Stimulated activated CD4-positive, alpha-beta T cell treated with anti-CD3 and anti-CD28 coated beads, Interleukin-4, amount 100 ng/mL, for 1 hour (primary cell): ENCODE measurements at places on chromosomes 6 and 20.

GRCh38 chr6:133399426-133399825, 158.3 kb downstream of the EYA4 start:
- no peak for DNase-seq

- DNase-seq, result no peak
These were observed 8.5 kb downstream of the ACSS1 start for GRCh38 chr20:25049261-25050060.

DNA sequence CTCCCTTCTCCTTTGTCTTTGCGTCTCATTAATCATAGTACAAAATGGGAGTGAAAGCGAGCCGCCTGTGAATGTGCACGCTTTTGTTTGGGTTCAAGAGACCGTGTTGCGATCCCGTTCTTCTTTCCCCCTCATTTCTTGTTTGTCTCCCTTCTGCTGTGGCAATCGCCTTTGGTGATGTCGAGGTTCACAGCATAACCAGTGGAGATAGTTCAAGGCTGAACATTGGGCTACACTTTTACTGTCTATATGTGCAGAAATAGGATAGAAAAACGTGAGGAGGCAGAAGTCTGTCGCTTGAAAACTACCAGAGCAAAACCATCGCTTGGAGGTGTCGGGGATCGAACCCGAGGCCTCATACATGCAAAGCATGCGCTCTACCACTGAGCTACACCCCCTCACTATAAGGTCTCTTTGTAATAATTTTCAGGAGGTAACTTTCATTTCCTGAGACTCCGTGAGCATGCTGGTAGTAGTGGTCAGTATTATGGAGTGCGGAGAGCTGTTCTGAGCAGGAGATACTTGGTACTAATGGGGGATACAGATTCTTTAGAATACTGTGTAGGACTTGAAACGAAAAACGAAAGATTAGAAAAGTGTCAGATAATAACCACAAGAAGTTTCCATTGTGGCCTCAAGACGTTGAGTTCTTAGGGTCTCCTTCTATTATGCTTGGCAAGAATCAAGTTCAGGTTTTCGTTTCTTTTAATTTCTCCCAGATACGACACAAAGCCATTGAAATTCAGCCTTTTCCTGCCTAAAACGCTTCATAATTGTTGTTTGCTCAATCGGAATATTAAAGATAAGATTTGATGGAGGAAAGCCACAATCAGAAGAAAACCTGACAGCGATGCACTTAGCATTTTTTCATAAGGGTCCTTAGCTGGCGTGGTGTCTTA, 106.6 kb downstream of the TRIM27 start:
- no peak for DNase-seq

DNA sequence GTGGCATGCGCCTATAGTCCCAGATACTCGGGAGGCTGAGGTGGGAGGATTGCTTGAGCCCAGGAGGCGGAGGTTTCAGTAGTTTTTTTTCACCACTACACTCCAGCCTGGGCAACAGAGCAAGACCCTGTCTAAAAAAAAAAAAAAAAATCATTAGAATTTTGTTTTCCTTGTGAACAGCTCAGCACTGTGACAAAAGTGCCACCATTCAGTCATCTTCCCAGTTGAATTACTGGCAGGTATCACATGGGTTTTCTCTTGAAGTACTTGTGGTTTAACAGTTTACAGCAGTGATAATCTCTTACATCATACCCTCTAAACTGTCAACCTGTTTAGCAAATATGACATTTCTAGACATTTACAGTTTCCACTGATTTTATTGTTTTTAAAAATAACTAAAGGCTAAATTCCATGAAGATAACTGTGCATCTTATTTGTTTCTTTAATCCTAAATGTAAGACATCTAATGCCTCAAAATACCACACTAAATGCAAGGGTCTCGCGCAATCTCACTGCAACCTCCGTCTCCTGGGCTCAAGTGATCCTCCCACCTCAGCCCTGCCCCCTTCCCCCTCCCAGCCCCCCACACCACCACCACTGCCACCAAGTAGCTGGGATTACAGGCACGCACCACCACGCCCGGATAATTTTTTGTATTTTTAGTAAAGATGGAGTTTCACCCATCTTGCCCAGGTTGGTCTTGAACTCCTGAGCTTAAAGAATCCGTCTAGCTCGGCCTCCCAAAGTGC, 7.0 kb downstream of the TRPC4AP start:
- no peak for DNase-seq

- no peak for DNase-seq
These were observed 43.3 kb downstream of the LRRC1 start for GRCh38 chr6:53837865-53838769.

- no peak for DNase-seq
These were observed 7.8 kb upstream of the NR2E1 start for GRCh38 chr6:108157981-108158525.

DNA sequence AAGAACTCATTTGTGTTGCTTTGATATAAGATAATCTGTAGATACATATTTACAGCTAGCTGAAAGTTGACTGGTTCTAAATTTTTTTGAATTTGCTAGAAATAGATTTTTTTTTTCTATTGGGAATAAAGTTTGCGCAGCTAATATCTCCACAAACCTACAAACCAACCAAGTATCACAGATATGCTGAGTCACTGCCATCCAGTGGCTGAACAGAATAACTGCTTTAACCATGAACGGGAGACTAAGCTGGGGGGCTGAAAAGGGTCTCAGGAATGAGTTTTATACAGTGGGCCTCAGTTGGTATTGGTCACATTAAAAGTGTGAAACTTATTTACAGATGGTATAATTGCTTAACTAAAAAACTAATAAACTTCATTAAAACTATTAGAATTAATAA, 326.7 kb upstream of the CNR1 start:
- DNase-seq, result no peak

DNA sequence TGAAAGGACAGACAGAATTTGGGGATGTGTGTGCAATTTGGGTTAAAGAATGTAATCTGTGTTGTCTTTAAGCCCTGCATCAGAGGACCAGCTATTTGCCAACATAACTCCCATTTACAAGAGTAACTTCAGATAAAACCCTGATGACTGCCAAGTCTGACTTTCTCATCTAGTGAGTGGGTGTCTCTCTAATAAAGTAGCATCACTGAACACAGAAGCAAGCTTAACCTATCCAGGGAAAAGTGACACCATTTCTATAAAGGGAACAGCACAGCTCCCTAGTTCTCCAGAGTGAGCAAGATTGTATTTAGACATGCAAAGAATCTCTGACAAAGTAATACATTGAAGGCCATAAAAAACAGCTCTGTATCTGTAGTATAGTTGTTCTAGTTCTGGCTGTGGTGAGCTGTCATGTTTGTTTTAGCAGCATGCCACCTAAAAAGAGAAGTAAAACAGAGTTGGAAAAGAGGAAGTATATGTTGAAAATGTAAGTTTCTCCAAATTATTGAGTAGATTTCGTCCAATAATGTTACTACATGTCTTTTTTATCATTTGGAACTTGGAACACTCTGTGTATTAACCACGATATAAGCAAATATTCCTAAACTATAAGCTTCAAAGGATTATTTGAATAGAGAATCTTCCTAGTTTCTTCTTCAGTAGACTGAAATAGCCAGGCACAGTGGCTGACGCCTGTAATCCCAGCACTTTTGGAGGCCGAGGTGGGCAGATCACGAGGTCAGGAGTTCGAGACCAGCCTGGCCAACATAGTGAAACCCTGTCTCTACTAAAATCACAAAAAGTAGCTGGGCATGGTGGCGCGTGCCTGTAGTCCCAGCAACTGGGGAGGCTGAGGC, 8.8 kb upstream of the PIM1 start:
- no peak for DNase-seq

GRCh38 chr20:47125758-47126591, 230.5 kb downstream of the ZMYND8 start:
- DNase-seq, result no peak

GRCh38 chr20:11852811-11853210, 64.9 kb upstream of the BTBD3 start:
- no peak for DNase-seq

DNA sequence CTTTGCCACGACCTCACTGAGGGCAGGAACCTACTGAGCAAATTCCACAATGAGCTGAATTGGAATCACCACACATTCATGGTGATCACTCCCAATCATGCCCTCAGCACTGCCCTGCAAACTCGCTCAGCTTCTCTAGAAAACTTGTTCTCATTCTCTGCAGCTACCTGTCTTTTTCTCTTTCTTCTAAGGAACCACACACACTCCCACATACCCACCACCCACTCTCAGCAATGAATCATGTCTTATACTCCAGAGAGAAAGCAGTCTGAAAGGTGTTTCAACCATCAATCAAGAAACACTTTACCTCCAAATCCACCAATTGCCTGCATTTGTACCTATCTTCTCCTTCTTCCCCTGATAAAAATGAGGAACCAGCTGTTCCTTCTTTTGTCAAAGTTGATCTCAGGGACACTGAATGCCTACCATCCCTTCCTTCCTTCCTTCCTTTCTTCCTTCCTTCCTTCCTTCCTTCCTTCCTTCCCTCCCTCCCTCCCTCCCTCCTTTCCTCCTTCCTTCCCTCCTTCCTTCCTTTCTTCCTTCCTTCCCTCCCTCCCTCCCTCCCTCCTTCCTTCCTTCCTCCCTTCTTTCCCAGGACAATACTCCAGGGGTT, 84.6 kb upstream of the SGK1 start:
- peak; percentile 16 for DNase-seq

DNA sequence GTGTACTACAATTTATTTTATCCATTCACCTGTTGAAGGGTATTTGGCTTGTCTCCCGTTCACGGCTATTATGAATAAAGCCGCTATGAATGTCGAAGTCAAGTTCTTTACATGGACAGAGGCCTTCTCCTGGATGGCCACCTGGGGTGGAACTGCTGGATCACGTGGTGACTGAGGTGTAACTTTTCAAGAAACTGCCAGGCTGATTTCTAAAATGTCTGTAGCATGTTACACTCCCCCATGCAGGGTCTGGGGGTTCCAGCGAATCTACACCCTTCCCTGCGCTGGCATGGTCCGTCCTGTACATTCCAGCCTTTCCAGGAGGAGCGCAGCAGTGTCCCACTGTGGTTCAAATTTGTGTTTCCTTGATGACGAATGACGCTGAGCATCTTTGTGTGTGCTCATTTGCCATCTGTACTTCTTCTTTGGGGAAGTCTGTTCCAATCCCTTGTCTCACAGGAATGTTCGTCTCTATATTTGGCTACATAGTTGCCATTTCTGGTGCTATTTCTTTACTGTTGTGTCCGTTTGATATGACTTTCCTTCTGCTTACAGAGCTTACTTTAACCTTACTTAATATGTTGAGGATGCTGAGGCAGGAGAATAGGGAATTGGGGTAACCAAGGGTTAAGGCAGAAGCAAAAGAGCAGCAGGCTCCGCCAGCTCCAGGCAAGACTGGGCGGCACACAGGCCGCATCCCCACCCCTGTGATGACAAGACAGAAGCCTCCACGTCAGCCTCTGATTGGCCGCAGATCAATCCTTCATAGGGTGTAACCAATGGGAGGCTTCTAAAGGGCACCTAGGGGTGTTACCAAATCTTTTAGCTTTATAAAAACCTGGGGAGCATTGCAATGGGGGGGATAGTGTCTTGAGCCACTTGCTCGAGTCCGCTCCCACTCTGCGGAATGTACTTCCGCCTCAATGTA, 106.6 kb downstream of the TAF4 start:
- no peak for DNase-seq

GRCh38 chr20:4717816-4718570, 3.7 kb upstream of the PRND start:
- DNase-seq, result no peak

GRCh38 chr6:163897030-163897429, 482.5 kb downstream of the QKI start:
- no peak for DNase-seq

DNA sequence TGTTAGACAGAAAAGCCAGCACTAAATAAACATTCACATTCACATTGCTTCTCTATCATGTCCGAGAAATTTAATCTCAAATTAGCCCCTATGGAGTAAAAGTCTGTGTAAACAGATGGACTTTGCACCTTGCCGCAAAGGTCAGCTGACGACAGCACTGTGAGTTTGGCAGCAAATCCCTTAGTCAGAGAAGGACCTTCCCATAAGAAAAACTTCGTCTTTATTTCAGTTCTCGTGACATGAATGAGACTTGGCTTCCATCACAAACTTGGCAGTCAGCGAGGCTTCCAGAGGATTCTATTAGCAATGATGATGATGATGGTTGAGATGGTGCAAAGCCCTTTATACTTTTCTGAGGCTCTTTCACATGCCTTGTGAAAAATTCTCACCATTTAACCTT, 133.7 kb upstream of the IFNGR1 start:
- no peak for DNase-seq
